ENCODE measurements at places on chromosomes 6 and 20.

- DNase-seq, result no peak
Observed at GRCh38 chr20:44489931-44490330, 14.3 kb downstream of the TTPAL start.

- no peak for DNase-seq
Observed at GRCh38 chr6:128479048-128479666, 41.2 kb downstream of the PTPRK start.

- DNase-seq, result peak; percentile 41
Observed at GRCh38 chr6:151240791-151241642, 1.2 kb downstream of the AKAP12 start.

- DNase-seq, result no peak
Observed at GRCh38 chr6:132962936-132963868, 148.8 kb downstream of the RPS12 start.

DNA sequence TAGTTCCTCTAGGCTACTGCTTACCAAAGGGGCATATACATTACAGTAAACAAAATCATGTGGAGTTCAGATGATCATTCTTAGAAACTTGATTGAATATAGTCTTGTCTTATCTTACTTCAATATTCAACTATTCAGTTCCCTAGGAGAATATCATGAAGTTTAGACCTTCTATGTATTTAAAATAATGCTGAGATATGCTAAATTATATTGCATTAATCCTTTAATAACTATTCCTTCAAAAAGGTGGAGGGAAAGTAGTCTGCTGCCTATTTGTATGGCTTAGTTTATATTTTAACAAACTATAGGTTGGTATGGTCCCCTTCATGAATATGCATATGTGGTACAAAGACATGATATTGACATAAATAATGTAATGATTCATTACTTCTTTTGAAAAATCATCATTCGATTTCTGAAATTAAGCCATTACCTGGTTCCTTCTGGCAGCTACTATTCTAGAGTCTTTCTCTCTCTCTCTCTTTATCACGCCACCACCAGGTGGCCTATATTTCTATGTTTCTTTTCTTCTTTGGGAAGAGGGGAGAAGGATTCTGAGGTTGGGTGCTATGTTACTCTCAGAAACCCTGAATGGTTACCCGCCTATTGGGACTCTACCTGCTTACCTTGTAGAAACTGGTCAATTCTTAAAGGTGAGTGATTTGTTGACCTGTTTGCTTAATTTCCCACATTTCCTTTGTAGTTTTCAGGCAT is 855.8 kb downstream of the HACE1 start:
- no peak for DNase-seq

DNA sequence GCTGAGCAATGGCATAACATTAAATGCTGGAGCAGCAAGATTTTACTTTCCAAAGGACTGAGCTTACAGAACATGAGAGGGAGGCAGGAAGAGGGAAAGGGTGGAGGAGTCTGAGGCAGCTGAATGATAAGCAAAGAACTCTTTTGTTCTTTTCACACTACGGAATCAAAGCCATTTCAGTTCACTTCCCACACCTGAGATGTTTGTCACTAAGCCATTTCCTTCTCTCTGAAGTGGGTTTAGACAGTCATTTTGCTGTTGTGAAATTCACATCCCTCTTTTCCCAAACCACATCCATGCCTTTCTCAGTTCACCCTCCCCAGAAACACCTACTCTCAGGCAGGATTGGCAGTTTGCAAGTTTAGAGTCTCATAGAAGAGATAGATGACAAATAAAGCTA is 267.9 kb downstream of the ADGRG6 start:
- no peak for DNase-seq

DNA sequence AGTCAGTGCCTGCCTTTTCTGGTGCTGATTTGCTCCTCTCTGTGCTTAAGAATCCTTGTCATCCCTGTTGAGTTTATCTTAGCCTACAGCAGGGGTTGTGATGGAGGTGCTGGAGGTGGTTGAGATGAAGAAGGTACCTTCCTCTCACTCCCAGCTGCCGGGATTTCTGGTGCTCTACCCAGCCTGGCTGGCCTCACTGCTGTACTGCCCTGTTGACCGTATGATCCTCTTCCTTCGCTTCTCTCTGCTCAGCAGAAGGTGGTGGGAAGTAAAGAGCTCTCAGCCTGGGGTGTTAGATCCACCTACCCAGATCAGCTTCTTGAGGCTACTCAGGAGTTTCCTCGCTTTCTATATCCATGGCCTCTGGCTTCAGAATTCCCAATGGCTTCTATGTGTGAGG is 101.0 kb upstream of the NXT1 start:
- DNase-seq, result no peak

- DNase-seq, result no peak
Observed at GRCh38 chr6:12585497-12585958, 131.0 kb upstream of the PHACTR1 start.

Measured in NCI-H1417 treated with DMSO at 0.1 percent for 48 hours (cell line).